Renal cortical epithelial cell (primary cell): ENCODE measurements at places on chromosomes 3 and 15.

- no peak for DNase-seq
These were observed 15.0 kb upstream of the SOX2 start for GRCh38 chr3:181696626-181697230.

GRCh38 chr15:62932436-62932835 lies 110.1 kb upstream of the TPM1 start:
- peak; percentile 43 for DNase-seq

DNA sequence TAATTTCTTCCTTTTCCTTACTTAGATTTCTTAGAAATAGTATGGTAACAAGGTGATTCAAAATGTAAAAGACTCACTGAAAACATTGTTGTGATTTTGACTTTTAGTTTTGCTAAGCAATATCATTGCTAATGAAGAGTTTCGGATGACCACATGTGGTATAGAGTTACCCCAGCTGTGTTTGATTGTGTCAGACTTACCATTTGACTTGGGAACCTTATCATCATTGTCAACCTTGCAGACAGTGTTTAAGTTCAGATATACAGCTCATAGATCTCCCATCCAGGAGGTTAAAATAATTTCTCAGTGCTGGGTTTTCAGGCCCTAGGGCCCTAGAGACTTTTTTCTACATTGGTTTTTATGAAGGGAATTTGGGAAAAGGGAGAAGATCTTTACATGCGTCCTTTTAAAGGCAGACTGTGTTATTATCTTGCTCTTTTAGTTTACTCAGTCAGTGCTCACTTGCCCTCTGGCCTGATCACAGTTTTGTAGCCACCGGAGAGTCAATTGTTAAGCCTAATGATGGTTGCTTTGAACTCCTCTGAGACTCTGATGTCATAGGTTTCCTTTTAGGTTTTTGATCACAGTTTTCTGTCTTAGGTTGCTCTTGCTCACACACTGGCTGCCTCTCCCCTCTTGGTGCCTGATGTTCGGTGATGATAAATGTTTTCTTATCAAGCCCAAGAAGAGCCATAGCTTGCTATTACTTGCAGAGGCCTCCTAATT lies 133.5 kb upstream of the ZPLD1 start:
- DNase-seq: peak; percentile 15

DNA sequence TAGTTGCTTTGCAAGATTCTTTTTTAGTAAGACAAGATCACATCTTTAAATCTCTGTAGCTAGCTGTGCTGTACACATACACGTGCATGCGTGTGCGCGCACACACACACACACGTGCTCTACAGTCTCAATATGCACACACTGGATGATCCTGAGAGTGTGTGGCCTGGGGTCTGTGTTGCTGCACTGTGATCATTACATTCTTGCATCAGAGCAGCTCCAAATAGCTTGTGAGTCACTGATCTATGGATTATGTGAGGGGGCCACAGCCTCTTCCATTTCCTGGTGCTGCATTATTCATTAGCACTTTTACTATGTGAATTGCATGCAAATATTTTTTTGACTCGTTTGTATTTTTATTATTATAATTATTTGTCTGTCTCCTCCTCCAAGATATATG lies 34.6 kb downstream of the MCTP2 start:
- DNase-seq: no peak
